ENCODE measurements at places on chromosomes 3 and 15.

- no peak for DNase-seq
These were observed 33.6 kb downstream of the AKAP13 start for GRCh38 chr15:85414037-85414436.

- no peak for DNase-seq
These were observed at the start of gene GPR176 for GRCh38 chr15:39919748-39920509. Gene GPR176 (minus strand): TSS chr15:39920266. CDS start chr15:39920026, 240 bp downstream.

DNA sequence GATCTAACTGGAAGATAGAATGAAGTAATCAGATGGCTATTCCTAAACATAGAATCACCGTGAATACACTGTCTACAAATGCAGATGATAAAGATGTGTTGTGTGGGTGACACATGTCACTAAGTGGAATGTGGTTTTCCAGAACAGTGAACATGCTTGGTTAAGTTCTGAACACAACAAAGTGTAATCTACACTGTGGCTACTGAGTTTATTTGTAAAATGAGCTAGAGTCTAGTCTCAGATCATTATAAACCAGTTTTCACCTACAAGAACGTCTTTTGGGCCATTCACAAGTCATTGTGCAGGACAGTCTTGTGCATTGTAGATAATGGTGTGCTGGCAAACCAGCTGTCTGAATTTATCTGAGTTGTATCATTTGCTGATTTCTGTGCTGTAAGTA is 35.3 kb downstream of the OXNAD1 start:
- no peak for DNase-seq

GRCh38 chr3:180870008-180870699 is 42.3 kb upstream of the FXR1 start:
- no peak for DNase-seq

DNA sequence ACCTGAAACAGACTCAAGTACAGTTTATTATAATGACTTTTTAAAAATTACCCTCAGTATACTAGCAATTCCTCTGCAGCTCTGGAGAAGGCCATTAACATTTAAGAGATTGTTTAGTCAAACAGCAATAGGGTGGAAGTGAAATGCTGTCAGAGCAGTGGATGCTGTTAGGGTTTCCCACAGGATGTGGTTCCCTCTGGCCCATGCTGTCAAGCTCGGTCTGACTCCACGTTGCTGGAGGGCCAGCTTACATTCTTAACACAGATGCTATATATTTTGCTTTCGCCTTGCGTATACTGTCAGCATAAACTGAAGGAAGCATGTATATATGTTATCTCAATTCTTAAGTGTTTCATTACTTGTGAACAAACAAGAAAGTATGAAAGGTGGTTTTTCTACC is 231.1 kb upstream of the COL8A1 start:
- no peak for DNase-seq

GRCh38 chr3:4821338-4821737 is 157.9 kb upstream of the BHLHE40 start:
- no peak for DNase-seq

GRCh38 chr3:182728238-182728637 is 65.1 kb upstream of the ATP11B start:
- no peak for DNase-seq

GRCh38 chr3:71393093-71393492 is 190.4 kb downstream of the FOXP1 start:
- no peak for DNase-seq

- DNase-seq, result no peak
These were observed 327.9 kb downstream of the PTPRG start for GRCh38 chr3:61889259-61889658.

GRCh38 chr15:42726114-42726513 is 10.8 kb downstream of the CDAN1 start:
- no peak for DNase-seq

DNA sequence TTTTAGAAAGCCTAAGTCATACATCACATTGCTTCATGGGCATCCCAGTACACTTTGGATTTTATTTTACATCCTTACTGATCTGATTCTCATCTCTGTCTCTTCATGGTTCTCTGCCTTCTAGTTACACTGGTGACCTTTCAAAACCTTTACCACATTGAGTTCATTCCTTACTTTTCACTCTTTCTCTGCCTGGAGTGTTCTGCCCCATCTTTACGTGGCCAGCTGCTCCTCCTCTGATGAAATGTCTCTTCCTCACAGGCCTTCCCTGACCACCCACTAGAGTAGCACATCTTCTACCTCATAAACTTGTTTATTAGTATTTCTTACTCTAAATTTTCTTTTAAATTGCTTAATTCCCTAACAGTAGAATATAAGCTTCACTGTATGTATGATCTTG is 17.7 kb downstream of the CTNNB1 start:
- DNase-seq, result no peak

GRCh38 chr3:194688946-194689345 is 3.3 kb downstream of the FAM43A start:
- no peak for DNase-seq

GRCh38 chr3:121793078-121793477 is 41.8 kb downstream of the IQCB1 start:
- no peak for DNase-seq

DNA sequence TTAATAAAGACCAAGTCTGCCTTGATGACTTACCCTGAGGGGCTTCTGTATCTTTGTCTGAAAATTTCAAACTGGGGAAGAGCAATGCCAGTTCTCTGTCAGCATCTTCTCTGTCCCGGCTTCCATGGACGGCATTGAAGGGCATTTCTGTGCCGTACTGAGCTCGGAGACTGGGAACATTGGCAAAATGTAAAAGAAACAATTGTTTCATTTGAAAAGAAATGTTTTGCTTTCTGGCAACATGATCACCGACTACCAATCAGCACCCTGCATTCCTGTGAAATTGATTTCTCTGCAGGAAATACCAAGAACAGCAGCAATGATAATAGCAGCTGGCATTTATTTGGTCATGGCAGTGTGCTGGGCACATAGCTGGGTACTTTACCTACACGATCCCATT is 26.2 kb downstream of the NME9 start:
- no peak for DNase-seq

DNA sequence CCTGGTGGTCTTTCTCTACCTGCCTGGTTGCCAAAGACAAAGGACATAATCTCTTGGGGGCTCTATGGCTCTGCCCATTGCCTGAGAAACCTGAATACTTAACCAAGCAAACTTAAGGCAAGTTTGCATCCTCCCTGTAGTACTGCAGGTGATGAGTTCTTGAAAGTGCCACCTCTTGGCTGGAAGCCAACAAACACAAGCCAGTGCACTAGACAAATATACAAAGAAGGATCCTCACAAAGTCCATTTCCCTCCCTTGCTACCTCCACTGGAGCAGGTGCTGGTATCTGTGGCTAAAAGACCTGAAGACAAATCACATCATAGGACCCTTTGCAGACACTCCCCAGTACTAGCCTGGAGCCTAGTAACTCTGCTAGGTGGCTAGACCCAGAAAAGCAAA is 772.3 kb downstream of the SI start:
- DNase-seq, result no peak

DNA sequence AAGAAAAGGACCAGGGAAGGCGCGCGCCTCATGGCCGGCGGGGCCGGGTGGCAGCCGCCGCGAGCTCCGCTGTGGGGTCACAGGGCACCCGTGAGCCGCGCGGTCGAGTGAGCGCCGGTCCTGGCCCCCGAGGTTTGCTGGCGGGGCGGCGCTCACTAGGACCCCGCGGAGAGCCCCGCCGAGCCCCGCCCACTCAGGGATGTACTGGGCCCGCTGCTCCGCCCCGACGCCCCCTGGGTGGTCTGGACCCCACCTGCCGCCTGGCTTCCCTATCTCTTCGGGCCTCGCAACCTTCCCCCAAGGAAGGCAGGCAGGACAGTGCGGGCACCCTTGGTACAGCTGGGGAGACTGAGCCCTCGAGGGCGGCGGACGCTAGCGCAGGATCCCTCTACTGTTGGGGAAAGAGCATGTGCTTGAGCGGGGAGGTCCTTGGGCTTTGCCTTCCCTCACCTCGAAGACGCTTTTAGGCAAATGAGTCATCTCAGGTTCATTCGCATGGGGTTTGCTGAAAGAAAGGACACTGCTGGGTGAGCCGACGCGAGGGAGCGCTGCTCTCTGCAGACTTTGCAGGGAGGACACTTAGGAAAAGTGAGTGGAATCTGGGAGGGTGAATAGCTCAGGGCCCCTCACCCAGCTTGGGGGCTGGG is at the start of gene CHRNB4:
CHRNB4 (minus strand) TSS at position 109 of the 647 bp plus-strand sequence; CDS start at position 32, 77 bp downstream.
- peak; percentile 84 for DNase-seq

DNA sequence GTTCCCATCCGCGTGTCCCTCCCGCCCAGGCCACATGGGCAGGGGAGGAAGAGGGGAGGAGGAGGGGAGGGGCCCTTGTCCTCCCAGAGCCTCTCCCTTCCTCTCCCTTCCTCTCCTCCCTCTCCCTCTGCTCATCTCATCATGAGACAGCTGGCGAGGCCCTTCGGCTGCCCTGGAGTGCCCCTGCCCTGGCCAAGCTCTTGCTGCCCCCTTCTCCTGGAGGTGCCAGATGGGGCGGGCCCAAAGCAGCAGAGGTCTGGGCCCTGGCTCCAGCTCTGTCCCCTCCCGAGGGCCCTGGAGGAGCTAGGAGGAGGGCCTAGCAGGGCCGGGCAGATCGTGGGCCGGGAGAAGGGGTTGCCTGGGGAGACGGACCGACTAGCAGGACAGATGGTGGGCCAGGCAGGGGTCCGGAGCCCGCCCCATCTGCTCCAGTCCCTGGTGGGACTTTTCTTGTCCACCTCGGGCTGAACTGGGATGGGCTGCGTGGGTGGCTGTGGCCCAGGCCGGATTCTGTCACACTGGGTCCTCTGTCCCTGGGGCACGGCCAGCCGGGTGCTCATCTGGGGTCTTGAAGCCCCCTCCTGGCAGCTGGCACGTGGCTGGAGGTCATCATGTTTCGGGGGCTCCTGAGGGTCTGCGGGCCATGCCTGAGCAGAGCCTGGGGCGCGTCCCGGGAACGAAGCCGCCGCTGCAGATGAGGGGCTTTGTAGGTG is 183.4 kb downstream of the GOLGA6L6 start:
- DNase-seq, result no peak

- no peak for DNase-seq
These were observed 518.9 kb downstream of the NR2F2 start for GRCh38 chr15:96849271-96849900.

DNA sequence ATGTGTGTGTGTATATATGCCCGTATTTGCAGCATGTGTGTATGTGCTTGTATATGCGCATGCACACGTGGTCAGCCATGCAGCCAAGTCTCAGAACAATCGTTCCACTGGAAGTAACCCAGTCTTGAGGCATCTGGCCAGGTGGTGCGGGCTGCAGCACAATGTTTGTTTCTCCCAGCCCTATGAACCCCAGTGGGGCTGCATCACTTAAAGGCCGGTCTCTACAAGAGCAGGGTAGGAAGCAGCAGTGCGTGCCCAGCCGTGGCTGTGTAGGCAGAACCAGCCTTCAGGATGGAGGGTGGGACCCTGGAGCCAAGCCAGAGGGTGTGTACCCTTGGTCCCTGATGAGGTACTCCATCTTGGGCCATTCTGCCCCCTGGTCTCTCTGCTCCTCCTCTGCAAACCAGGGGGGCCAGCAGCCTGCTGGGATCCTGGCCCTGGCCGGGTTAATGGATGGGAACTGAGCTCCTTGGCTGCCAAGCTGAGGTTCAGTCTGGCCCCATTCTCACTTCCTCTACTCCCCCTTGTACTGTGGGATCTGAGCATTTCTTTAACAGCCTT is 11.8 kb downstream of the KLF13 start:
- no peak for DNase-seq

DNA sequence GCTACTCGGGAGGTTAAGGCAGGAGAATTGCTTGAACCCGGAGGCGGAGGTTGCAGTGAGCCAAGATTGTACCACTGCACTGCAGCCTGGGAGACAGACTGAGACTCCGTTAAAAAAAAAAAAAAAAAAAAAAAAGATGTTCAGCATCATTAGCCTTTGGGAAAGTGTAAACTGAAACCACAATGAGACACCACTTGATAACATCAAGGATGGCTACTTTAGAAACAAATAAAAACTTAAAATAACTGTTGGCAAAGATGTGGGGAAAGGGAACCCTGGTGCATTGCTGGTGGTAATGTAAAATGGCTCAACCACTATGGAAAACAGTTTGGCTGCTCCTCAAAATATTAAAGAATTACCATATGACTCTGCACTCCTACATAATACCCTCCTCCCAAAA is 1.9 kb downstream of the LEO1 start:
- DNase-seq, result no peak

GRCh38 chr3:168249550-168250414 is 154.1 kb upstream of the GOLIM4 start:
- no peak for DNase-seq

DNA sequence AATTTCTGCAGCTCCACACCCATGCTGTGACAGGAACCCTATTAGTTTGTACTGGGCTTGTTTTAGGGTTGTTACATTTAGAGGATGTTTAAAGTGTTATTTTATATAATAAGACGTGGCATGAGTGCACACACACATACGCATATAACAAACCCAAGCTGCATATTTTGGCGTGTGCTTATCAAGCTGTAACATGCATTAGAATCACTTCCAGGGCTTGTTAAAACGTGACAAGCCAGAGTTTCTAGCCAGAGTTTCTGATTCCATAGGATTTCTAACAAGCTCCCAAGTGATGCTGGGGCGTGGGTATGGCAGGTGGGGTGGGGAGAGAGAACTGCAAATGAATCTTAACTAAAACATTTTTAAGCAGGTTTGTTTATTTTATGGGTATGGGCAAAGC is 17.4 kb downstream of the ONECUT1 start:
- DNase-seq, result no peak

GRCh38 chr3:115325539-115325938 is 178.5 kb upstream of the ZBTB20 start:
- DNase-seq, result peak; percentile 63

DNA sequence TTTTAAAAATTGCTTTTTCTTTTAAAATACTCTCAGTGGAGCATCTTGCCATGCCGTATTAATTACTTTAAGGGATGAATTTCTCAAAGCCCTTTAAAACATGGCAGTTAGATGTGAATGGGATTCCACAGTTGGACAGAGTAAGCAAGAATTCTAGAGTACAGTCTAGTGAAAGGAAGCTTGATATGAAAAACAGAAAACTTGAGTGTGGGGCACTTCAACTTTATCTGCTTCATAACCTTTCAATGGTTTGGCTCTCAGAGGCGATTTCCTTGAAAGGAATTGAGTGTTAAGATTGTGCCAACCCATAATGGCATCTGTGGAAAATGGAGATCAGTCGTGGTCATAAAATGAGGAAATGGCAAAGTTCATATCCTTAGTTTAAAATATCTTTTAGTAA is 127.7 kb upstream of the SAMMSON start:
- DNase-seq, result no peak

DNA sequence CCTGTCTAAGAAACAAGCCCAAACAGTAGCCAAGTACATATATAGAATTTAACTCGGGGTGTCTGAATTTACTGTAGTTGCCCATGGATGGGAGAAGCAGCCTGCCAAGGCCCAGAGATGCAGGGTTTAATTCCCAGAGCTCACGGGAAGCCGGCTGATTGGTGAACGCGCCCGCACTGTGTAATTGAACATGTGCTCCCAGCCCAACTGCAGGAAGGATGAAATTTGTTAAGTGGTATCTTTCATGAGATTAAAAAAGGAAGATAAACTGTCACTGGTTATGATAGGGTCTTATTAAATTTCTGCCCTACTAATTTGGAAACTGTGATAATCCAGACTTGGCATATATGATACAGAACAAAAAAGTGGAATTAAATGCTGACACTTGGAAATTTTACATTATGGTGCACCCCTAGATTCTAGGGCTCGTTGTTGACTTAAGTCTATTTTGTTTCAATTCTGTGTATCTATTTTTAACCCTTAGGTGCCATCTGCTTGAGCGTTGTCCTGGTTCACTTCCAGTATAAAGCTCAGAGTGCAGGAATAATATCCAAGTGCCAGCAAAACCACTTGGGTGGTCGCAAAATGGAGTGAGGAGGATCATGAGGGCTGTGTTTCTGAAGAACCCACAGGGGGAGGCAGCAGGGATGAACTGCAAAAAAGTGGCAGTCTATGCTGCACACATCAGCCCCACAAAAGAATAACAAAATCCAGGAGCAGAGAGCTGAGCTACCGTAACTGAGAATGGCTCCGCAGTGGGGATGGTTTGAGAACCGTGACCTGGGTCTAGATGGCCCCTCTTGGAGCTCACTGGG is 13.8 kb upstream of the TMC3 start:
- DNase-seq, result no peak
